ENCODE measurements at places on chromosomes 5 and 9. TPM values are rescaled to one million over a fixed set of nuclear protein-coding genes. Genes with fewer than 3 reads are reported as not detected.

The CER1 gene
- total RNA-seq, result not detected

The LHX3 gene
- total RNA-seq, result not detected

The SH3RF2 gene
- 2.5 TPM for total RNA-seq

The ORM2 gene
- not detected for total RNA-seq

The CDC26 gene
- total RNA-seq, result 55.9 TPM

The PCDHA1 gene
- total RNA-seq, result not detected

All from pulmonary artery endothelial cell (primary cell).